ENCODE measurements at places on chromosomes 5 and 9.

DNA sequence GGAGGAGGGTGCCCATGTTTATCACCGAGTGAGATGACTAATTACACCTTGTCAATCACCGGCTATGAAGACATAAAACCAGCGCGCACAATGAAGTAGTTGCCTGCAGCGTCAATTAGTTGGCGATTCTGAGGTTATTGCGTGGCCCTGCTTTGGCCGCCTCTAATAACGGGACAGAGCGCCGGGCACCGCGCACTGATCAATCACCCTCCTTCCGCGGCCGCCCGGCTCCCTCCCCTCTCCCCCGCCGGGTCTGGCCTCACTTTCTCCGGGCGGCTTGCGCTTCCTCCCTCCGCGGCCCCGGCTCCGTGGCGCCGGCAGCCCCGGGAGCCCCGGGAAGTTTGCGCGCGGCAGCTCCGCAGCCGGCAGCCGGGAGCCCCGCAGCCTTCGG lies 3.3 kb upstream of the LHX2 start:
- DNase-seq = no peak

DNA sequence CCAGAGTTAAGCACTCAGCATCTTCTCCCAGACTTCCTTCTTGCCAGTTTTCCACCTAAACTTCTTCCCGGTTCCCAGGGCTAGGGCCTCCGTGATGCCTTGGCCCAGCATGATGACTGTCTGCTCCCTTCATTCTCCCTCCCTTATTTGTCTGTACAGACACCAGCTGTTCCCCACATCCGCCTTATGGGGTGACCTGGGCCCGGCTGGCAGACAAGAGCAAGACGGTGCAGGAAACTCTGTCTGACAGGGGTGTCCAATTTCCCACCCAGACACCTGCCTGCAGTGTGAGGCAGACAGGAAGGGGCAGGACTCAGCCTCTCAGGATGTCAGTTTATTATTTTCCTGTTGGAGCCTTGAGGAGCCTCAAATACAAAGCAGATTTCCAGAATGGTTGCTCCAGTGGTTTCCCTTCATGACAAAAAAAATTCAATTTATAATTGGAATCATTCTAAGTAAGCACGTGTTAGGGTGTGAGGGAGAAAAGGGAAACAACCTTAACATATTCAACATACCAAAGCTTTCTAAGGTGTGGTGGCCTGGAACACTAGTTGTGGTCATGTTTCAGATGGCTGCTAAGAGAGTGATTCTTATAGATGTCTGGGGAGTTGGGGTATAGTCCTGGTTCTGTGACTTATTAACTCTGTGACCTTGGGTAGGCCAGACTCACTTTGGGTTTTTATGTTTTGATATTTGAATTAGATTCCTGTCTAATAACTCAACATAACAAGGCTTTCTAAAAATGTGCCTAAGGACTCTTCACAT lies 234.5 kb downstream of the PAPPA start:
- DNase-seq = no peak

DNA sequence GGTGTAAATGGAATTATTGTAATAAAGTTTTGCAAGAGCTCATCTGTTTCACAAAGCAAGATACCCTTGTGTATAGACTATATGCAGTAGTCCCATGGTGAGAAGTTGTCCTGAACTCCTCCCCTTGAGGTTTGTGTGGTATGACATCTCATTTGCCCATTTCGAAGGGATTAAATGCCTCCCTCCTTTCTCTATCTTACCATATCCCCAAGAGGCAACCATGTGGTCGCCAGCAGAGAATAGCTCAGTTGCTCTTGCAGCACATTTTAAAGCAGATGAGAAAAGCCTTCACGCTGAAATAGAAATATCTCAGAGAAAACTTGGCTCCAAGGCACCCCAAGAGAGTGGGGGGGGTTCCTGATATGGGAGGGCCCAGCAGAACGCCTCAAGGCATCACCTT lies 4.6 kb downstream of the SEMA6A start:
- no peak for DNase-seq

- peak; percentile 92 for DNase-seq
Observed at GRCh38 chr9:70120834-70121510, 77.3 kb downstream of the MAMDC2 start.

DNA sequence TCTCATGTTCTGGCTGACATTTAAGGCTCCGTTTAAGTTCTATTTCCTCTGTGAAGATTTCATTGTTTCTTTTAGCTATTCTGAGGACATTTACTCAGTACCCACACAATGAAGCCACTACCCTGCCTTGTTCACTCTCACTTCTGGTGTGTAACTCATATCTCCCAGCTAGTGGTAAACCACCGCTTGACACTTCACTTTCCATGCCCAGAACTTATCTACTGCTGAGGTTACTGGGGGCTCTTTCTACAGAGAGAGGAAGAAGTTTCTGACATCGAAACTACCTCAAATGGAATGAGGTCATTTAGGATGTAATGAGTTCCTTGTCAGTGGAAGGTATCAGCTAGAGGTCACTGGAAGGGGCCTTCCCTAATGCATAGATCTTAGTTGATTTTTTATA lies 501.5 kb downstream of the DMAC1 start:
- DNase-seq = no peak

GRCh38 chr9:21559402-21560280 lies 77.5 kb upstream of the IFNE start:
- DNase-seq = no peak

- no peak for DNase-seq
Observed at GRCh38 chr9:33244137-33244784, 4.3 kb downstream of the SPINK4 start.

DNA sequence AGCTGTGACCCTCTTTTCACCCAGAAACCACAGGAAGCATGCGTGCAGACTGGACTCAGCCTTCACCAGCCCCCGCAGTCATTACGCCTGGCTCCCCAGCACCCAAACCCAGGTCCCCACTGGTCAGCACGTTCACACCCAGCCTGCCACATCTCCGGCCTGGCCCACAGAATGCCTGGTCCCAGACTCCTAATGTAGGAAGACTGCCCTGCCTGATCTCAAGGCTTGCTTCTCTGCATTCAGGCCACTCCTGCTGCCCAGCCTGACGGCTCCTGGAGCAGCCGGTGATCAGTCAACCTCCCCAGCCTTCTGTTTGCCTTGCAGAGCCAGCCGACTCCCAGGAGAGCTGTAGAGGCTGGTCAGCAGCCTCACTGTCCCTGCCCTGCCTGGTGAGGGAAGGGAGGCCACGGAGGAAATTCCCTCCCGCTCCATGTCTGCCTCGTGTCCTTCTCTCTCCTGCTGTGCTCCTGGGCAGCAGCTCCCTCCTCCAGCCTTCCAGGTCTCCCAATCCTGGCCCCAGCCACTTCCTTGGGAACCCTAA lies 25.4 kb downstream of the ADAMTS2 start:
- peak; percentile 44 for DNase-seq

DNA sequence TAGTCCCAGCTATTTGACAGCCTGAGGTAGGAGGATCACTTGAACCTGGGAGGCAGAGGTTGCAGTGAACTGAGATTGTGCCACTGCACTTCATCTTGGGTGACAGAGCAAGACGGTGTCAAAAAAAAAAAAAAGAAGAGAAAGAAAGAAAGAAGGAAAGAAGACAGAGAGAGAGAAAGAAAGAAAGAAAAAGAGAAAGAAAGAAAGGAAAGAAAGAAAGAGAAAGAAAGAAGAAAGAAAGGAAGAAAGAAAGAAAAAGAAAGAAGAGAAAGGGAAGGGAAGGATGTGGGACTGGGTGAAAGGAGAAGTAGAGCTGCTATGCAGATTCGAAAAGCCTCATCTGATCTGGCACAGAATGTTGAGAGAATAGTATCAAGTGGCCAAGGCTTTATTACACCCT lies 23.7 kb upstream of the SCAMP1 start:
- no peak for DNase-seq

DNA sequence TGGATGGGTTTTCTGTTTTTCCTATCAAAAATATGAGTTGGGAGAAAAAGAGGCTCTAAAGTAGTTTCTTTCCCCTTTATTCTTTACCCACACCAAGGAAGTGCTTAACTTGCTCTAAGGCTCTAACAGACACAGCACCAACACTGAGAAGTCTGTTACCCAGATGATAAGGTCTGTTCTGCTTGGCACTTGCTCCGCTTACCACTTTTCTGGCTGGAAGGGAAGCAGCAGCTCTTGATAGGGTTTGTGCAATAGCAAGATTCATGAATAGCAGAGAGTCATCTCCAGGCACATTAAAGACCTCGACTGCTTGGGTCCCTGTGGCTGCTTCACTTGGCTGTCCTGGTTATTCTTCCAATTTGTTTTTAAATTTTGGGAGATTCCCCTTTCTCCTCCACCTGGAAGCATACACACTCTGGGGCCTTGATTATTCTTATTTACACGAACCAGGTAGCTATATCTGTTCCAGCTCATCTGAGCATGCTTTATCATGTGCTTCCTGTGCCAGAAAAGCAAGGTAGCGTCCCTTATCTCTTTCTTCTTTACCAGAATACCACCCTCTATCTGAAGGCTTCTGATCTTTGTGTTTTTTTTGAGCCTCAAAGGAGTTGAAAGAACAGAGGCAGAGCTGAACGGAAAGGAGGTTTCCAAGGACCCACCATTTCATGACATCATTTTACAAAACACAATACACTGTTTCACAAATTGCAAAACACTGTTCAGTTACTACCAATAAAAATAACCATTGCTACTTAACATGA lies 24.8 kb downstream of the PPP3R2 start:
- DNase-seq = no peak

GRCh38 chr9:136956604-136957003 lies 4.5 kb downstream of the LCN12 start:
- no peak for DNase-seq

DNA sequence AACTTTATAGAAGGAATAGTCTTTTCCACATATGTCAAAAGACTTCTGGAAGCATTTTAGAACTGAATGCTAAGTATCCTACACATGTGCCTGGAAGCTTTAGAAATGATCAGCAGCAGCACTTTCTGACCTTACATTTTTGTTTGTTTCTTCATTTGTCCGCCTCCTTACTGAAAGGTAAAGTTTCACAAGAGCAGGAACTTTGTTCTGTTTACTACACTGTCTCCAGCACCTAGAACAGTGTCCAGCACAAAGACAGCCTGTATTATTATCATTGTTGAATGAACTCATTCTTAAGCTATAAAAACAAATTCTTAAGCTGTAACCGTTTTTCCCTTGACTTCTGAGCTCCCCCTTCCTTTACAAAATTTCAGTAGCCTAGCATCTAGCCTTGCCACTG lies 14.8 kb downstream of the PIP5K1B start:
- no peak for DNase-seq

GRCh38 chr5:88860501-88860900 lies 22.5 kb downstream of the MEF2C start:
- DNase-seq = no peak

GRCh38 chr5:11146171-11146570 lies 385.1 kb upstream of the DAP start:
- no peak for DNase-seq

- DNase-seq = no peak
Observed at GRCh38 chr5:2075365-2075764, 192.6 kb upstream of the IRX4 start.

- no peak for DNase-seq
Observed at GRCh38 chr5:149271716-149272563, at the start of gene AFAP1L1. TSS of gene AFAP1L1 (plus strand) at chr5:149271859. CDS start at chr5:149271969, 110 bp downstream.

DNA sequence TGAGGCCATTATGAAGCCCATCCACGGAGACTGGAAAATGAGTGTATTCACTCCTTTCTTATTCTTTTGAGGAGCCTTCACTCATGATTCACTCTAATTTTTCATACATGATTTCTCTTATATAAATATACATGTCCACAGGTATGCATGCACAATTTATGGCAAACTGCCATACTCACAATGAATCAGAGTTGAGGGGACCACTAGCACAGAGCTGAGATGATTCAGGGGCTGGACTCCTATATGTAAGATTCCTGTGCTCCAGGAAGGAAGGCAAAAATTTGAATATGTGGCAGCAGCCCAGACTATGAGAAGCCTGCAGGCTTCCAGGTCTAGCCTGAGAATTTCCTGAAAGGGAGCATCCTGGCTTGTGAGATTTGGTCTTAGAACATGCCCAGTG lies 484.6 kb downstream of the PRELID2 start:
- peak; percentile 43 for DNase-seq

DNA sequence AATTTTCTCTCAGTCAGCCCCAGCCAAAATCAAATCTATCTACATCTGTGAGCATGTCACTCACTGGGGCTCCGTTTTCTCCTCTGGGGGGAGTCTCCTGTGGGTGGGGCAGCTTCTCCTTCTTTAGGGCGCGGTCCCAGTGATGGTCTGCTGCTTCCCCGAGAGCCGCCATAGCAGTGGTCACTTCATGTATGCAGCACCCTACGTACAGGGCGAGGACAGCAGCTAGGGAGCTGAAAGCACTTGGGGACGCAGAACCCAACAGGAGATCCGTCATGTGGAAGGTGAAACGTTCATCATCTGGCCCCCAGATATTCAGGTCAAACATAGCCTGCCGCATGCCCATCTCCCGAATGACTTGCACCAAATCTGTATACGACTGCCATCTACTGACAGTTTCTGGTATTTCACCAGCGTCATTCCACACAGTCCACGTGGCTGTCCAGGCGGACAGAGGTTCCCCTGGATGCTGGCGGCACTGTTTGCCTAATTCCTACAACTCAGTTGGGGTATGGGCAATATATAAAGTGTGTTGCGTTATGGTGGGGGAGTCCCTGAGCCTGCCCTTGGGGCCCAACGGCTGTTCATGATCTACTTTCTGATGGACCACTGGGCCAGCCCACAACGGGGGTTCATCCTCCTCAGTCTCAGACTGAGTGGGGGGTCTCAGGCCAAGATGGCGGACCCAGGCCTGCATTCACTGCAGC lies 795.0 kb downstream of the EFNA5 start:
- no peak for DNase-seq

DNA sequence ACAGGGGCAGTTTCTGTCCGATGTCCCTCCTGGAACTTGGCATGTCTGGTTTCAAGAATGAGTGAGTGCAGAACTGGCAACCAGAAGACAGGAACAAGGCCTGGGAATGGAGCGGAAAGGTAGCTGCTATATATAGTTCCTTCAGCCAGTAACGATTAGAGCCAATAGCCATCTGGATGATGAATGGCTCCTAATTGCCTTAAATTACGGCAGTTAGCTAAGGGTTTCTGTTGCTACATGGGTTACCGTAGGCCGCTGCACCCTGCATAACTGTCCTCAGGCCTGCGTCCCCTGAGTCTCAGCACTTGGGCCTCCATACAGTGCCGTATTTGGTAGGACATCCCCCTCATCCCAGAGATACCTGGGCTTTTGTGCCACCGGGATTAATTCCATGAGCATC lies 29.4 kb downstream of the WWC1 start:
- no peak for DNase-seq

- DNase-seq = peak; percentile 98
Observed at GRCh38 chr9:100428871-100429654, 2.1 kb downstream of the MSANTD3 start.

DNA sequence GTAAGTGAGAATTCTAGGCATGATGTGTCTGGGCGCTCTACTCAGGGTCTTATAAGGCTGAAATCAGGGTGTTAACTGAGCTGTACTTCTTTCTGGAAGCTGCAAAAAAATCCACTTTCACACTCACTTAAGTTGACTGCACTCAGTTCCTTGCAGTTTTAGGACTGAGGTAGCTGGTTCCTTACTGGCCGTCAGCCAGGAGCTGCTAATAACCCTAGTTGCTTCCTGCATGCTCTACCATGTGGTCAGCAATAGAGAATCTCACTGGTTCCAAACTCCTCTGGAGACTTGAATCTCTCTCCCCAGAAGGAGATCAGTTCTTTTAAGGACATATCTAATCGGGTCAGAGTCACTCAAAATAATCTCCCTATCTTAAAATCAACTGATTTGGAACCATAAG lies 911.2 kb downstream of the EFNA5 start:
- DNase-seq = peak; percentile 17

Measured in skeletal muscle cell (primary cell).